ENCODE measurements at places on chromosomes 2 and 18.

- no peak for DNase-seq
Measured at GRCh38 chr2:181459621-181460021, 2.4 kb downstream of the ITGA4 start.

GRCh38 chr2:105804266-105804665, 59.6 kb downstream of the NCK2 start:
- no peak for DNase-seq

DNA sequence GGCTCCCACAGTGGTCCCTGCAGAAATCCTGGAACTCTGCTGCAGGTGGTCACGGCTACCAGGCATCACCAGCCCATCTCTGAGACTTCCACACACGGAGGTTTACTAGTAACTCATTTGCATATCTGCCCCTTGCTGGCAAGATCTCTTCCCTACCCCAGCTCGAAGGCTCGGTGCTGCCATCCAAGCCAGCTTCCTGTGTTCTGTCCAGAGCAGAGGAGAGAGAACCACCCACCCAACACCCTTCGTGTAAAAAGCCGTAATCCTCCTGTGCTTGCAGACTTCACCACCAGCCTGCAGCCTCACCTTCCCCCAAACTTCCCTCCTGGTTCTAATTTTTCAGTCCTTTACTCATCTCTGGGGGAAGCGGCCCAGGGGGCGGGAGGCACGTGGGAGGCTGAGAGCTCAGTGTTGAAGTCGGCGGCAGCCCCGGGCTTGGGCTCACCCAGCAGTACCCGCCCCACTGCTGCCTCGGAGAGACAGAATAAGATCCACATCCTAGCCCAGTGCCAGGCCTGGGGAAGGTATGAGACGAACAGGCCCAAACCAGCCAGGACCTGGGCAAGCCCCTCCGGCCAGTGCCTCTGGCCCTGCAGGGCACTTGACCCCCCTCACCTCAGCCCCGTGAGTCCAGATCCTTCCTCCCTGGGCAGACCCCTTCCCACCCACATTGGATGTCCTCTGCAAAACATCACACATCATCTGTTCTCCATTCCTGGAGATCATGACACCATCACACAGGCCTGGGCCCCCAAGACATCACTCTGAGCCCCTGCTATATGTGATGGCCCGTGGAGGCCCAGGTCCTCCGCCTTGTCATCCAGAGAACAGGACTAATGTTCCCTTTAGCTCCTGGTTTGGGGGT, 145.8 kb upstream of the ID2 start:
- no peak for DNase-seq

- DNase-seq = no peak
Measured at GRCh38 chr18:67577386-67577785, 60.9 kb upstream of the DSEL start.

- no peak for DNase-seq
Measured at GRCh38 chr2:138090330-138090729, 126.1 kb downstream of the HNMT start.

DNA sequence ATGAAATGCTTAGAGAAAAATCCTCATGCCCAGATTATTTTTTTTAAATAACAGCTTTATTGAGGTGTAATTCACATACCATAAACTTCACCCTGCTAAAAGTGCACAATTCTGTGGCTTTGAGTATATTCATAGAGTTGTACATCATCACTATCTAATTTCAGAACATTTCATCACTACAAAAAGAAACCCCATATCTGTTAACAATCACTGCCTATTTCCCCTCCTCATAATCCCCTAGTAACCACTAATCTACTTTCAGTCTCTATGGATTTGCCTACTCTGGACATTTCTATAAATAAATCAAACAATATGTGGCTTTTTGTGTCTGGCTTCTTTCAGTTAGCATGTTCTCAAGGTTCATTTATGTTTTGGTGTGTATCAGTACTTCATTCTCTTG, 51.4 kb downstream of the OSBPL1A start:
- DNase-seq = no peak

DNA sequence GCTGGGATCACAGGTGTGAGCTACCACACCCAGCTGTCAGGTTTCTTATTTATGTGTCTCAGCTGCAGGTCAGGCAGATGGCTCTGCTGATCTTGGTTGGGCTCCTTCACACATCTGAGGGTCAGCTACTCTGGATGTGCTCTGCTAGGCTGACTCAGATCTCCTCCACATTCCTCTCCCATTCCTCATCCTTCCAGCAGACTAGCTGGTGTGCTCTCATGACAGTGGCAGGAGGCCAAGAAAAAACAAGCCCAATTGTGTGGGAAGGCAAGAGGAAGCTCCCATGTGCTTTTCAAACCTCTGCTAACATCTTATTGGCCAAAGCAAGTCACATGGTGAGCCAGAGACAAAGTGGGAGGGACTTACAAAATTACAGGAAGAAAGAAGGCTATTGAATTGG, 11.7 kb upstream of the MSH6 start:
- DNase-seq = no peak

DNA sequence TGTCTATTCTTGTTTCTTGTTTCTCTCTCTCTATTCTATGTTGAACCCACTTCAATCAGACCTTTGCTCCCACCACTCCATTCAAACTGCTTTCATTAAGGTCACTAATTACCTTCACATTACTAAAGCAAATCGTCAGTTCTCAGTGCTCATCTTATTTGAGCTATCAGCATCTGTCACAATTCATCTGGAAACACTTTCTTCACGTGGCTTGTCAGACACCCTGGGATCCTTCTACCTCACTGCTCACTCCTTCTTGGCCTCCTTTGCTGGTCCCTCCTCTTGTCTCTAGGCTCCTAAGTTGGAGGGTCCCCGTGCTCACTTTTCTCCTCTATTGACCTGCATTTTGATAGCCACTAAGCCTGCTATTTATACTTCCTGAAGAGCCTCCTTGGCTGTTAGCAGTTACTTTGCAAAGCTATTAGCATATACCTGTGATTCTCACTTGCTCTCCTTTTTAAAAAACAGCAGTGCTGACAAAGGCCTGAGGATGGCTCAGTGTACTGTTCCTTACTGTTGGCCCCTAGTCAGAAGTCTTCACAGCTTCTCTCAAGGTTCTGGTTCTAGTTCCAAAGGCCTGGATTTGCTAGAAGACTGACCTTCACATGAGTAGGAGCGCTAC, 80.2 kb downstream of the PLEKHM3 start:
- no peak for DNase-seq

DNA sequence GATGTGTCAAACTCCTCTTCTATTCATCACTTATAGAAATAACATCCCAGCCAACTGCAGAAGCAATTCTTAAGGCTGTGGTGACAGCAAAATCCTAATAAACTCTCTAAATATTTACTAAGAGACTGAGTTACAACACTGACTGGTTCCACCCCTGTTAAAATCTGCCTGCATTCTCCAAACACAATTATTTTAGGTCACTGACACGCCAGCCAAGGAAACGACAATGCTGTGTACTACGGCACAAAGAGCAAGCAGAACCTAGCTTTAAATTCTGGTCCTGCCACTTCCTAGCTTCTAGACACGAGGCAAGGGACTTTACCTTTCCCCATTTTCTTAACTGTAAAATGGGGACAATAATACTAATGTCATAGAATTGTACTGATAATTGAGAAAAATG, 4.1 kb downstream of the CYRIA start:
- DNase-seq = no peak

- no peak for DNase-seq
Measured at GRCh38 chr2:115460008-115460407, 1017.6 kb downstream of the DPP10 start.

- DNase-seq = no peak
Measured at GRCh38 chr2:162113776-162114168, 38.3 kb downstream of the GCG start.

GRCh38 chr18:73737990-73738389, 409.6 kb downstream of the FBXO15 start:
- no peak for DNase-seq

GRCh38 chr2:218781691-218782527, at the start of gene CYP27A1:
Gene CYP27A1, plus strand, starts transcription at chr2:218782147. Its CDS starts 36 bp downstream, at chr2:218782183.
- no peak for DNase-seq

DNA sequence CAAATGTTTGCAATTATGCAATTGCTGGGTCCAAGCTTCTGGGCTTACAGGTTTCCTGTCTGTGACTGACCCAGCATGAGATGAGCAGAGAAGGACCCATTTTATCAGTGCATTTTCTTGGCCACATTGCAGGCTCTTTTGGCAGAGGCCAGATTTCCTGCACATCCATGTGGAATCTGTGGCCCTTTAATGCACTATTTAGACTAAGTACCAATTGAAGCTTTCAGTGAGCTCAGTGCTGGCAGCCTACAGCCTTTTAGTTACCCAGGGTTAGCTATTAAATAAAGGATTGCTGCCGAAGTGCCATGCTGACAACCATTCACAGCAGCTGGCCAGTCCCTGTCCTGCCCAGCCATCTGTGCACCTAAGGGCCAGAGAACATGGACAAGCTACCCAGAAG, 165.0 kb downstream of the ANKRD30B start:
- no peak for DNase-seq

DNA sequence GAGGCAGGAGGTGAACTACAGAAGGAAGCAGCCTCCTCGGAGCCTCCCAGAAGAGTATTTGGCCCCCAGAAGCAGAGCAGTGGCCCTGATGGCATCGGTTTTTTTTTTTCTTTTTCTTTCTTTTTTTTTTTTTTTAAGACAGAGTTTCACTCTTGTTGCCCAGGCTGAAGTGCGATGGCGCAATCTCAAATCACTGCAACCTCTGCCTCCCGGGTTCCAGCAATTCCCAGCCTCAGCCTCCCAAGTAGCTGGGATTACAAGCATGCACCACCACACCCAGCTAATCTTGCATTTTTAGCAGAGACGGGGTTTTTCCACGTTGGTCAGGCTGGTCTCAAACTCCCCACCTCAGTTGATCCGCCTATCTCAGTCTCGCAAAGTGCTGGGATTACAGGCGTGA, 34.8 kb upstream of the NCKAP5 start:
- no peak for DNase-seq

DNA sequence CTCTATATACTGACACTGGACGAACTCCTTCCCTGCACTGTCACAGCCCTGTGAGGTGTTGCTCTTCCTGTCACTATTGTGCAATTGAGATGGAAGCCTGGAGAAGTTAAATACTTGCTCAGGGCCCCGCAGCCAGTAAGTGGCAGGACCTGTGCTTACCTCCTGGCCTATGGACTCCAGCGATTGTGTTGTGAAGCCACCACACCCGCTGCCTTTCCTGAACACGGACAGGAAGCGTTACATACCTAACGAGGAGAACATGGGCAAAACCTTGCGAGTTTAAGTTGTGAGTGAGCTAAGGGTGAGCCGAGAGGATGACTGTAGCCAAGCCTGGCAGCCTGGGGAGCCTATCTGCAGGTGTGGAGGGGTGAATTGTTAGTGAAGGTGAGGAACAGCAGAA, 26.1 kb downstream of the RAB31 start:
- DNase-seq = no peak

GRCh38 chr2:239993291-239993690, 31.9 kb downstream of the NDUFA10 start:
- DNase-seq = no peak

GRCh38 chr2:65508225-65508624, 75.8 kb upstream of the SPRED2 start:
- no peak for DNase-seq

- DNase-seq = no peak
Measured at GRCh38 chr18:32040936-32041335, 22.3 kb downstream of the RNF125 start.

DNA sequence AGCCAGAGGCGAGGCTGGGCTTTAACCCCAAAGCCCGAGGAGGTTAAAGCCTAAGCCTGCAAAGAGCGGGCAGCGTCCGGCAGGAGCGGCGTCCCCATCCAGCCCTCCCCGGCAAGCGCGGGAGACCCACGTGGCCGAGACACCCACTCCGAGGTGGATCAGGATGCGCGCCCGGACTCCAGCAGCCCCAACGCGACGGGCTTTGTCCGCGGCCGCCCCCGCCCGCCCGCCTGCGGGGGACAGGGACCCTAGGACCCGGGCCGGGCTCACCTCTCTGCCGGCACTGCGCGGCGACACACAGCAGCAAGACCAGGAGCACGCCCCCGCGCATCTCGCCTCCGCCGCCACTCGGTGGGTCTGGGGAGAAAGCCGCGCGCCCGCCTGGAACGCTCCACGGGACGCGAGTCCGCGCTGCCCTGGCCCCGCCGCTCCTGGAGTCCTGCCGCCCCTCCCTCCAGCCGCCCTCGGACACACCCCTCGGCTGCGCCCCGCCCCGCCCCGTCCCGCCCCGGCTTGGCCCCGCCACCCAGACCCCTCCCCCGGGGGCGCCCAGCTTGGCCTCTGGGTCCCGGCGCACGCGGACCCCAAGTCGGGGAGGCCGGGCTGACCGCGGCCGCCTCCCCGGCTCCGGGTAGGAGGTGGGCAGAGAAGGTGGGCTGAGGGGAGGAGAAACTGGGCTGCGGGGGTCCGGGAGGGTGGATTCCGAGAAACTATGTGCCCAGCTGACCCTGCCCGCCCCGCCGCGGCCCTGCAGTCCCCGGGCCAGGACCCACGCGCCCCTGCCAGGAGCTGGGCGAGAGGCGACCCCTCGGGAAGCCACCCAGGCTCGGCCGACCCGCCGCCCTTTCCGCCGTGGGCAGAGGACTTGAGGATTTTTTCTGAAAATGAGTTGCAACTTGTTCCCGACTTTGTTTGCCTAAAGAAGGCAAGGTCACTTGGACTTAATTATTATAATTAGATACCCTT, at the start of gene LAMA1:
LAMA1 (minus strand) TSS at position 408 of the 966 bp plus-strand sequence; CDS start at position 331, 77 bp downstream.
- DNase-seq = no peak

- no peak for DNase-seq
Measured at GRCh38 chr2:219512524-219513216, 1.6 kb upstream of the ASIC4 start.

DNA sequence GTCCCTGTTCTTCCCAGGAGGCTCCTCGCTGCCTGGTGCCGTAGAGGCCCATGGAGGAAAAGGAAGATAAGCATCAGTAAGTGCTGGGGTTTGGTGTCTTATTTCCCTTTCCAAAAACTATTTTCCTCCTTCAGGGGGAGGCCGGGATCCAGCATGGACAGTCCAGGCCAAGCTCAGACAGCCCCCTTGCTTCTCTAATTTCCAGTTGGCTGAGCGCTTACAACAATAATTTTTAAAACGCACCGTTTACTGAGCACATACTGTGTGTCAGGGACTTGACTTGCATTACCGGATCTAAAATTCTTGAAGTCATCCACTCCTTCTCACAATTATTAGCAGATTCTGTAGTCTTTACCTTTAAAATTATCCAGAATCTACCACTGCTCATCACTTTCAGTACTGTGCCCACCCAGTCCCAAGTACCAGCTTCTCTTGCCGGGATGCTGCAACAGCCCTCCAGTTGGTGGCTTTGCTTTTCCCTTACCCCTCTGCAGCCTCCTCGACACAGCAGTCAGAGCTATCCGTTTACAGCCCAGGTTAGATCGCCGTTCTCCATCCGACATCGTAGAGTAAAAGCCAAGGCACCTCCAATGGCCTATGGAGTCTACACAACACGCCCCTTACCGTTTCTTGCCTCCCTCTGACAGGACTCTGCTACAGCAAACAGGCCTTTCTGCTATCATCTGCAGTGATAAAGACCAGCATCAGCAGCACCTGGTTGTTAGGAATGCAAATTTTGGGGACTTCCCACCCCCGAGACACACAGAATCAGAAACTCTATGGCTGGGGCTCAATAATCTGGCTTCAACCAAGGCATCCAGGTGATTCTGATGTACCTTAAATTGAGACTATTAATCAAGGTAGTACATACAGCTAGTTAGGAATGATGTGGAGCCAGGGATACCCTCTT, 75.2 kb upstream of the TSPYL6 start:
- DNase-seq = no peak
